ENCODE measurements at places on chromosomes 2 and 18. TPM values are rescaled to one million over a fixed set of nuclear protein-coding genes. Genes with fewer than 3 reads are reported as not detected.

DNA sequence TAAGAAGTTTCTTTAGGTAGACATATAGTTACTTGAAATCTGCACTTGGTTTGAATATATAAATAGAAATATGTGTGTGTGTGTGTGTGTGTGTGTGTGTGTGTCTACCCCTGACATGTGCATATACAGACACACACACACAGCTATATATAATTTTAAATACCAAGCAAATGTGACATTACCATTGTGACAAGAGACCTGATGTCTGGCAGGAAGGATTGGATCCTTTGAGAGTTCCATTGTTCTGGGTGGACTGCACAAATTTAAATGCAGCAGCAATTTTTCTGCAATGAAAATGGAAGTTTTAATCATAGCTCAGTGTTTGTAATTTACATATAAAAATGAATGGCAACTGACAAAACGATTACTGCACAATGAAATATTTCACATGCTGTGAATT lies 87.8 kb upstream of the CCDC195 start:
- no peak overlapping the region for H3K27ac ChIP-seq
- no peak for DNase-seq
- H3K4me1 ChIP-seq = no peaks in the 10 kb centered on the region
- no peak overlapping the region for H3K4me3 ChIP-seq
- H3K36me3 ChIP-seq = no peaks in the 10 kb centered on the region

DNA sequence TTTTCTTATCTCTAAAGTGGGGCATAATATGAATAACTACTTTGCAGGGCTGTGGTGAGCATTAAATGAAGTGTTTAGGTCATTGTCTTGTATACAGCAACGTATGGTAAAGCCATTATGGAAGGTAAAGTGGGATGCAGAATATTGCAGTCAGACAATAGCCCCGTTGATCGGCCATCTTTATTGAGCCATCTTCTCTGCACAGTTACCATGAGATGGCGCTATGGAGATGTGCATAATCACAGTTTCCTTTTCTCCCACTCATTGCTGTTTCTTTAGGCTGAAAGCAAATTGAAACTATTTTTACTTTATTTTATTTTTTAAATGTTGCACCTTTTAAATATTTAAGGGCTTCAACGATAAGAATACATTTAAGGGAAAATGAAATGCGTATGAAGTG lies 108.9 kb downstream of the THSD7B start:
- no peaks in the 10 kb centered on the region for H3K27me3 ChIP-seq
- no peak overlapping the region for H3K4me3 ChIP-seq
- no peaks in the 10 kb centered on the region for H3K4me1 ChIP-seq
- peak; percentile 68 for DNase-seq
- no peak overlapping the region for H3K27ac ChIP-seq

- H3K4me1 ChIP-seq = peaks cover 6% of the 10 kb centered on the region
- H3K36me3 ChIP-seq = no peaks in the 10 kb centered on the region
- H3K27ac ChIP-seq = no peak overlapping the region
- no peak overlapping the region for H3K4me3 ChIP-seq
- no peak for DNase-seq
- no peaks in the 10 kb centered on the region for H3K27me3 ChIP-seq
These were observed 101.3 kb upstream of the ID2 start for GRCh38 chr2:8580316-8581233.

DNA sequence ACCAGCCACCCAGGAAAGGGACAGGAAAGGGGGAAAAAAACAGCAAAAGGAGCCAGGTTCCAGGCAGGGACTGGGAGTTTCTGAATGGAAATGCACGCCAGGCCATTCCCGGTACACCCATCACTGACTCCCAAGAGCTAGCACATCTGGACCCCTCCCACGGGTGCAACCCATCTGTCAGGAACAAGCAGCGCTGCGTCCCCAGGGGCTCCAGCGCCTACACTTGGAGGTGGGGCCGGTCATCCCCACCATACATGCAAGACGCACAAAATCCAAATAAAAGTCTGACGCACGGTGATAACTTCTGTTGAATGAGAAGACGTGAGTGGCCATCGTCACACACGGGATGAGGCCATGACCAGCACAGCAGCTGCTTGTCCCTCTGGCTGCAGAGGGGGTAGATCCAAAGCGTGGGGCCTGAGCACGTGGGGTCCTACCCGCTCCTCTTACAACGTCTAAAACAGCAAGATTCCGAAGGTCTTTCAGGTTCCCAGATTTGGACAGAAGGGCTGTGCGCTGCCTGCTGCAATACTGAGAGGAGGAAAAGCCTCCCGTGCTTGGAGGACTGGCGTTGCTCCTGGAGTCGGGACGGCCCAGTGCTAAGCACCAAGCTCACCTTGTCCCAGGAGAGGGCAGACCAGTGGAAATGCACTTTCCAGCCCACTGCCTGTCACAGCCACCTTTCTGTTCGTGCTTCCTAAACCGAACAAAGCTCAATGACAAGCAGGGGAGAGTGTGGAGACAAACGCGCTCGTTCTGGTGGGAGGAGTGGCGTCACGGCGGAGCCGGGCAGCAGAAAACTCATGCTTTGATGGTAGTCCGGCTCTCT lies 68.9 kb downstream of the NDUFA10 start:
- no peaks in the 10 kb centered on the region for H3K27me3 ChIP-seq
- H3K27ac ChIP-seq = no peak overlapping the region
- no peaks in the 10 kb centered on the region for H3K4me1 ChIP-seq
- H3K36me3 ChIP-seq = no peaks in the 10 kb centered on the region
- no peak for DNase-seq

- DNase-seq = no peak
- H3K27ac ChIP-seq = no peak overlapping the region
- no peaks in the 10 kb centered on the region for H3K36me3 ChIP-seq
- H3K4me3 ChIP-seq = no peak overlapping the region
- H3K27me3 ChIP-seq = no peaks in the 10 kb centered on the region
These were observed 34.9 kb downstream of the SPATS2L start for GRCh38 chr2:200341376-200341775.

DNA sequence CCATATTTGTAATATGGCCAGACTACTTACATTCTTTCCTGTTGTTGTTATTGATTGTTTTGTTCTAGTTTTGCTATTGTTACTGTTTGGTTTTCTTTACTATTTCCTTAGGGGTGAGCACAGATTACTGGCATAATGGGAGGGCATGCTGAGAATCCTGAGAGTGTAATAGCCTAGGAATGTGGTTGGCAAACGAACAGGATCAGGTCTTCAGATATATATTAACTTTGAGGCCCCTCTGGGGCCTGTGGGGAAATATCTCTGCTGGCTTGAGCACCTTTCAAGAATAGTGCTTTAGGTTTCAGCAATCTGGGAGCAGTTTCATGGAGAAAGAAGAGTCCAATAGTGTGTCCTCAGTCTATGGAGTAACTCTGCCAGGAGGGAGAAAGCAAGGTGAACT lies 144.4 kb downstream of the THSD7B start:
- DNase-seq = no peak
- no peaks in the 10 kb centered on the region for H3K4me1 ChIP-seq
- no peaks in the 10 kb centered on the region for H3K36me3 ChIP-seq

- no peaks in the 10 kb centered on the region for H3K27me3 ChIP-seq
- H3K27ac ChIP-seq = no peak overlapping the region
- no peak overlapping the region for H3K4me3 ChIP-seq
- DNase-seq = no peak
- H3K36me3 ChIP-seq = no peaks in the 10 kb centered on the region
These were observed 124.2 kb downstream of the NEDD4L start for GRCh38 chr18:58168221-58168620.

DNA sequence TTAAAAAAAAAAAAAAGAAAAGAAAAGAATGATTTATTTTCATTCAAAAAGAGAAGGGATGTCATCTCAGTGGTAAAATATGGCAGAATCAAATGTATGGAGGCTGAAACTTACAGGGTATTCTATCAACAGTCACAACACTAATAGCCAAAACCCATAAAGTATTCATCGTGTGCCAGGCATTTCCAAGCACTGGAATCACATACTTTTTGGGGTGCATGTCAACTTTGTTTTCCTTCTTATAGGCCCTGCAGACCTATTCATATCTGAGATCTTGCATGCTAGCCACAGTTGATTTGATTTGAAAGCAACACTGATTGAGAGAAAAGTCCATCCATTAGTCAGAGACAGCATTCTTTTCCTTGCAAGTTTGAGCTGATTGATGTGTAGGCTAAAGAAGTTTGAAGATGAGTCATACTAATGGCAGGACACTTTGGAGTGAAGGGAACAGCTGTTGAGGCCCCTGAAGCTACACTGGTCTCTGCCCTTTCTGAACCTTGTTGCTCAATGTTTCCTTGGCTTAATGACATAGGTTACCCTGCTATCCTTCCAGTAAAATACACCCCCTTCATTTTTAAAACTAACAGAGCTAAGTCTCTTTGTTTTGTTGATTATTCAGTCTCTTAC lies 22.0 kb downstream of the KATNAL2 start:
- no peaks in the 10 kb centered on the region for H3K27me3 ChIP-seq
- DNase-seq = peak; percentile 10
- no peaks in the 10 kb centered on the region for H3K36me3 ChIP-seq
- H3K4me1 ChIP-seq = peaks cover 8% of the 10 kb centered on the region

GRCh38 chr2:28271231-28271918 lies 121.3 kb upstream of the FOSL2 start:
- DNase-seq = no peak
- H3K4me1 ChIP-seq = peaks cover 13% of the 10 kb centered on the region
- no peak overlapping the region for H3K4me3 ChIP-seq
- H3K36me3 ChIP-seq = no peaks in the 10 kb centered on the region
- H3K27ac ChIP-seq = no peak overlapping the region

DNA sequence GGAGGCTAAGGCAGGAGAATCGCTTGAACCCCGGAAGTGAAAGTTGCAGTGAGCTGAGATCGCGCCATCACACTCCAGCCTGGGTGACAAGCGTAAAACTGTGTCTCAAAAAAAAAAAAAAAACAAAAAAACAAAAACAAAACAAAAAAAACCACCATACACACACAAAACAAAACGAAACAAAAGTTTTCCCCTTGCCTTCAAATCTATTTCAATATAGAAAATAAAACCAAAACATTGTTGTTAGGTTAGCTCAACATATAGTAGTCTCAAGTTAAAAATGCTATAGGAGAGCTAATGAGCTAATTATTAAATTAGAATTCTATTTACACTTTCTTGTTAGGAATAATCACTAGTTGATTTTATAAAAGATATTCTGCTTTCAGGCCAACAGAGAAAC lies 43.3 kb downstream of the FBXO11 start:
- H3K4me1 ChIP-seq = 0 out of 2 replicates have a peak, but pooled peaks cover 9% of the 10 kb centered on the region
- DNase-seq = no peak
- no peaks in the 10 kb centered on the region for H3K27me3 ChIP-seq
- H3K27ac ChIP-seq = no peak overlapping the region
- no peaks in the 10 kb centered on the region for H3K36me3 ChIP-seq

DNA sequence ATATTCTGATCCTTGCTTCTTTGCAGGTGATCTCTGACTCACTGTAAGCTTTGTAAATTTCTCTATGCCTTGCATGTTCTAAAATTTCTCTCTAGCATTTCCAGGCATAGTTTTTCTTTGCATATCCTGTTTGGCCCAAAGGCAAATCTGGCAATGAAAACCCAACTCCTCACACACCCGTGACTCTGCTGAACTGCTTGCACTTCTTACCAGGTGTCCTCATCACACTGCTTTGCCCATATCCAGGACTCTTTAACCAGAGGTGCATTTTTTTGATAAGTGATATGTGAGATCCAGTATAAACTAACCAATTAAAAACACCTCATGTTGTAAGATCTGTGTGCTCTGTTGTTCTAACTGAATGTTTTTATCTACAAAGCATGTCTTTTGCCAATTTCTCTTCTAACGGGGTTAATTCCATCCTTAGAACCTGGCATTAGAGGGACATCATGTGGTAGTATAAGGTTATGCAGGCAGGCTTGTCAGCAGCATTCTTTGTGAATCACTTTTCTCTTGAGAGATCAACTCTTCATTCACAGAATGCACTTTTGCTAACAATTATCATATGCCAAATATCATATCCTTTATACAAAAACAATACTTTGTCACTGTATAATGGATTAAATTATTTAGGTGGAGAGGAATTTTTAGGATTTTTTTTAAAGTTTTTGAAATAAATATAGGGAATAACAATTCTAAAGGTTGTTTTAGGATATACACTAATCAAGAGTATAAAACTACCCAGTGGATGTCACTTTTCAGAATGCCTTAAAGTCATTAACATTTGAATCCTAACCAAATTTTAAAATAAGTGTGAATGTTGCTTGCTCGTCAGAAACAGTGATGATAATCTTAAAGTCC lies 20.8 kb upstream of the TMX3 start:
- H3K4me1 ChIP-seq = no peaks in the 10 kb centered on the region
- H3K27me3 ChIP-seq = no peaks in the 10 kb centered on the region
- no peak overlapping the region for H3K27ac ChIP-seq
- H3K36me3 ChIP-seq = no peaks in the 10 kb centered on the region
- DNase-seq = peak; percentile 68

- no peaks in the 10 kb centered on the region for H3K4me1 ChIP-seq
- no peak overlapping the region for H3K4me3 ChIP-seq
- H3K27ac ChIP-seq = no peak overlapping the region
These were observed 83.1 kb downstream of the FARSB start for GRCh38 chr2:222572751-222573174.

GRCh38 chr2:209565896-209566582 lies 142.2 kb downstream of the MAP2 start:
- H3K27ac ChIP-seq = no peak overlapping the region
- no peak overlapping the region for H3K4me3 ChIP-seq
- H3K27me3 ChIP-seq = no peaks in the 10 kb centered on the region

DNA sequence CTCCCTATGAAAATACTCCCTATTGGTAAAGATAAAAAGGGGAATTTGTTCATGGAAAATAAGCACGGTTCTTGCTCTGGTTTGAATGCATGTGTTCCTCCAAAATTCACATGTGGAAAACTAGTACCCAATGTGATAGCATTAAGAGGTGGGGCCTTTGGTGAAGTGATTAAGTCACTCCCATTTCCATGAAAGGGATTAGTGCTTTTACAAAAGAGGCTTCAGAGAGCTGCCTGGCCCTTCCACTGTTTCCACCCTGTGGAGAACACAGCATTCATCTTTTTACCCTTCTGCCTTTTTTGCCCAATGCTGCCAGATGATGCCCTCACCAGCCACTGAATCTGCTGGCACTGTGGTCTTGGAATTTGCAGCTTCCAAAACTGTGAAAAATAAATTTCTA lies 666.8 kb downstream of the ARHGAP15 start:
- H3K27me3 ChIP-seq = no peaks in the 10 kb centered on the region
- H3K4me3 ChIP-seq = no peak overlapping the region
- DNase-seq = no peak
- no peaks in the 10 kb centered on the region for H3K36me3 ChIP-seq

GRCh38 chr2:19059076-19059475 lies 299.3 kb downstream of the OSR1 start:
- no peak overlapping the region for H3K4me3 ChIP-seq
- H3K27ac ChIP-seq = no peak overlapping the region
- H3K36me3 ChIP-seq = no peaks in the 10 kb centered on the region
- DNase-seq = peak; percentile 86
- peaks cover 34% of the 10 kb centered on the region for H3K4me1 ChIP-seq
- no peaks in the 10 kb centered on the region for H3K27me3 ChIP-seq

GRCh38 chr18:70450426-70451253 lies 161.8 kb downstream of the SOCS6 start:
- no peaks in the 10 kb centered on the region for H3K36me3 ChIP-seq
- H3K27me3 ChIP-seq = no peaks in the 10 kb centered on the region
- H3K27ac ChIP-seq = no peak overlapping the region
- H3K4me3 ChIP-seq = no peak overlapping the region
- H3K4me1 ChIP-seq = peaks cover 21% of the 10 kb centered on the region

- no peaks in the 10 kb centered on the region for H3K36me3 ChIP-seq
- DNase-seq = no peak
- no peaks in the 10 kb centered on the region for H3K27me3 ChIP-seq
- no peak overlapping the region for H3K4me3 ChIP-seq
- no peak overlapping the region for H3K27ac ChIP-seq
- no peaks in the 10 kb centered on the region for H3K4me1 ChIP-seq
These were observed 112.3 kb downstream of the TNS1 start for GRCh38 chr2:217890445-217890844.

CD207 gene
- not detected for total RNA-seq

NT5DC4 gene
- not detected for total RNA-seq

FSIP2 gene
- total RNA-seq = 3.8 TPM

TNFRSF11A gene
- total RNA-seq = 7.3 TPM

LIMS3 gene
- total RNA-seq = 0.31 TPM

RBKS gene
- total RNA-seq = 0.54 TPM

PSMA8 gene
- total RNA-seq = not detected

BOLA3 gene
- 89.8 TPM for total RNA-seq

Measured in GM23338 (cell line).